ENCODE measurements at places on chromosomes 2 and 18.

DNA sequence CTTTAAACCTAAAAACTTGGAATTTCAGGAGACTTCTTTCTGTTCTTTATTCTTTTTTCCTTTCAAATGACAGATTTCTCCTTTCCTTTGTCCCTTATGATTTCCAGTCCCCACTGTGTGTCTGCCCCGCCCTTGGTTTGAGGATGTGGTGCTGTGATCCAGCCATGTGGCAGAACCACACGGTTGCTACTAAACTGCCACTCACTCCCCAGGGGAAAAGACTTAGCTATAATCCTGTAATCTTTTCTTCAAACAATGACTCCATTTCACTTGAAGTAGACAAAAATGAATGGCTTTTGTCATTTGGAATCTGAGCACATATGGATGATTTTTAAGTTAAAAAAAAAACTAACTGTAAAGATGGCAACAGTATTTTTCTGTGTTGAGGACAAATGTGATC, 76.2 kb upstream of the STAM2 start:
- no peaks in the 10 kb centered on the region for H3K27me3 ChIP-seq
- no peak for DNase-seq
- no peak overlapping the region for H3K4me3 ChIP-seq

DNA sequence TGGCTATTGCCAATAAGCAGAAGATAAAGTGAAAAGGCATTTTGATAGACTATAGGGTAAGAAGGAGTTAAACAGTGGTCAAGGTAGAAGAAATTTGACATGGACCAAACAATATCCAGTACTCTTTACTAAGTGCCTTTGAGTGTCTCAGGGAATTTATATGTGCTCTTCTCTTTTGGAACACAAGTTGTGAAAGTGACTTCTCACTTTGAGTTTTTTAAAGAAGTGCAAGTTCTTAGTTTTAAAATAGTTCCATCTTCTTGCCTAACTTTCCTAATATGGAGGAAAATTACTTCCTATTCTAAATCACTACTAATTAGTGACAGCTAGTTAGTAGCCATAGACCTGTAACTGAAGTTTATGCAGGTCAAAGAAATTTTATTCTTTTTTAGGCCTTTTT, 63.4 kb downstream of the AFTPH start:
- H3K27ac ChIP-seq = no peak overlapping the region
- no peak overlapping the region for H3K4me3 ChIP-seq

GRCh38 chr2:42107249-42108042, 59.6 kb downstream of the PKDCC start:
- no peaks in the 10 kb centered on the region for H3K36me3 ChIP-seq
- H3K4me3 ChIP-seq = no peak overlapping the region
- H3K4me1 ChIP-seq = no peaks in the 10 kb centered on the region
- H3K27me3 ChIP-seq = no peaks in the 10 kb centered on the region
- no peak for DNase-seq

GRCh38 chr2:41972819-41973218, 75.0 kb upstream of the PKDCC start:
- no peaks in the 10 kb centered on the region for H3K36me3 ChIP-seq
- H3K27me3 ChIP-seq = no peaks in the 10 kb centered on the region
- no peak for DNase-seq
- H3K27ac ChIP-seq = no peak overlapping the region
- H3K4me1 ChIP-seq = peaks cover 3% of the 10 kb centered on the region
- H3K4me3 ChIP-seq = no peak overlapping the region

- no peaks in the 10 kb centered on the region for H3K36me3 ChIP-seq
- no peaks in the 10 kb centered on the region for H3K27me3 ChIP-seq
- H3K4me3 ChIP-seq = peak overlapping the region; percentile 48
- H3K4me1 ChIP-seq = peaks cover 36% of the 10 kb centered on the region
Observed at GRCh38 chr18:57793302-57793986, 9.7 kb downstream of the ATP8B1 start.

GRCh38 chr2:223566396-223566795, 35.8 kb downstream of the SCG2 start:
- no peaks in the 10 kb centered on the region for H3K4me1 ChIP-seq
- no peaks in the 10 kb centered on the region for H3K36me3 ChIP-seq
- no peaks in the 10 kb centered on the region for H3K27me3 ChIP-seq
- no peak for DNase-seq

- H3K4me1 ChIP-seq = no peaks in the 10 kb centered on the region
- no peaks in the 10 kb centered on the region for H3K27me3 ChIP-seq
- no peaks in the 10 kb centered on the region for H3K36me3 ChIP-seq
- no peak for DNase-seq
- H3K4me3 ChIP-seq = no peak overlapping the region
Observed at GRCh38 chr18:55003695-55004094, 44.4 kb upstream of the CCDC68 start.

- no peak overlapping the region for H3K27ac ChIP-seq
- no peaks in the 10 kb centered on the region for H3K27me3 ChIP-seq
- peaks cover 12% of the 10 kb centered on the region for H3K4me1 ChIP-seq
Observed at GRCh38 chr2:11093467-11093866, 61.8 kb upstream of the SLC66A3 start.

DNA sequence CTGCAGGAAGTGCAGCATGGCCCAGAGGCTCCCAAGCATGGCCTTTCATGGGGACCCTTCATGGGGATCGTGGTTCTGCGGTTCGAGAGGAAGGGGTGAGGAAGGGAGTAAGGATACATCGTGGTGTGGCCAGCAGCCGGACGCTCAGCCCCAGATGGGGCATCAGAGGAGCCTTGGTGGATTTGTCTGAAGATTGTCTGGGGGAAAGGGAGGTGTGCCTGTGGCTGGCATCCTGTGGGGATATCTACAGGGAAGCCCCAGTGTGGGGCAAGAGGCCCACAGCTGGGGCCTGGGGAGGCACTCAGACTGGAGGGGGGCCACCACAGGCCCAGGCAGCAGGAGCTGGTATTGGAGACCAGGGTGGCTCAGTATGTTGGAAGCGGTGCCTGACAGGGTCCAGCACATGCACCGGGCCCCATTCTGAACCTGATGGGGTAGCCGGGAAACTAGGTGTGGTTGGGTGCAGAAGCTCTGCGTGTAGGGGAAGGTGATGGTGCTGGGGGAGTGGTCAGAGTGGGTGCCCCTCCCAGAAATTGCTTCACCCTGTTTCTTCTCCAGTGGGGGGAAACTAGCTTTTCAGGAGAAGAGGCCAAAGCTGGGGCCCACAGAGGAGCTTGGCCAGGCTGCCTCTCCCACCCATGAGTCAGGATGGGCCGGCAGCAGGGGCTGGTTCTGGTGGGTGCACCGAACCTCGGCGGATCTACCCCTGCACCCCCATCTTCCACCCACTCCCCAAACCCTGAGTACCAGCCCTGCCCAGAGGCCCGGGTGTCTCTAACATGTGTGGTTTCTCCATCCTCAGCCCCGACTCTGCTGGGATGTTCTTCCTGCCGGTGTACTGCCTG, 274.4 kb upstream of the HDAC4 start:
- H3K27me3 ChIP-seq = no peaks in the 10 kb centered on the region
- H3K4me3 ChIP-seq = no peak overlapping the region
- DNase-seq = no peak
- H3K36me3 ChIP-seq = no peaks in the 10 kb centered on the region
- no peak overlapping the region for H3K27ac ChIP-seq

DNA sequence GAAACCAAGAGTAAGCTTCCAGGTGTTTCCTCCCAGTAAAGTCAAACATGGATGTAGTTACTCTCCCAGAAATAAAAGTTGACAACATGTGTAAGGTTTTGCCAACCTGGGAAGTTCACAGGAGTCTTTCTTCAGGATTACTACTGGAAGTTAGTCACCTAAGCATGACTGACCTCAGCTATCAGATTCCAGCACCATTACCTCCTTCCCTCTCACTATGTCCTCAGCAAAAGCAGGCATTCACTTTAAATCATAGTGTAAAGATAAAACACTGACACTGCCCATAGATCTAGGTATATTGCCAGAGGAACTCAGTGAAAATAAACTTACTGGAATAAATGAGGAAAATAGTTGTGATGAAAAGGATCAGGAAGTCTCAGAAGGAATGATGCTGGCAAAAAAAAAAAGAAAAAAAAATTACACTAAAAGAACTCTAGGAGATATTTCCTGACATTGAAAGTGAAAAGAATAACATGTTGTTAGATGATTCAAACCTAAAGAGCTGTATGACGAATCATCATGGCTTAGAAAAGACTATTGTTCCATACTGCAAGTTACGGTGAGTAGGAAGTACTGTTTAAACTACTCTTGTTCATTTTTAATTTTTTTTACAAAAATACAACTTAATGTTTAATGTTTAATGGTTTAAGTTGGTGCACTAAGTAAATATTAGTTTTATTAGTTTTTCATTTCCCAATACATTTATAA, 484.5 kb upstream of the ZNF804A start:
- H3K4me3 ChIP-seq = no peak overlapping the region
- H3K27ac ChIP-seq = no peak overlapping the region
- no peaks in the 10 kb centered on the region for H3K27me3 ChIP-seq
- no peak for DNase-seq

DNA sequence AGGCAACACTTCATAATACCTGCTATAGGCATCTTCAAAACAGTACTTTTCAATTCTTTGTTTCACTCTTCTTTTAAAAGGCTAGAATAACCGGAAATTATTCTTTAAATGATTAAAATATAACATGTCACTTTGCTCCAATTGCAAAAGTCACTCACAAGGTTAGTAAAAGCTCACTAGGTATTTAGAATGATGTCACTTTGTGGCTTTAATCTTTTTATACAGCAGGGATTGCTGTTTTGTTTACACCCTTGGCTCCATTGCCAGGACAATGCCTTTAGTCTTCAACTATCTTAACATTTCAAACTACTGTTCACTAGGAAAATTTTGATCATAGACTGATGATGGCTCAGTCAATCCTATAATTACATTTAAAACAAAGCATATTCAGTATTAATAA, 157.1 kb downstream of the BAZ2B start:
- H3K36me3 ChIP-seq = no peaks in the 10 kb centered on the region
- H3K4me1 ChIP-seq = peaks cover 20% of the 10 kb centered on the region
- no peak overlapping the region for H3K4me3 ChIP-seq
- DNase-seq = no peak

GRCh38 chr2:9758741-9759140, 84.5 kb upstream of the TAF1B start:
- DNase-seq = peak; percentile 73
- H3K4me3 ChIP-seq = peak overlapping the region; percentile 57
- peaks cover 54% of the 10 kb centered on the region for H3K4me1 ChIP-seq

DNA sequence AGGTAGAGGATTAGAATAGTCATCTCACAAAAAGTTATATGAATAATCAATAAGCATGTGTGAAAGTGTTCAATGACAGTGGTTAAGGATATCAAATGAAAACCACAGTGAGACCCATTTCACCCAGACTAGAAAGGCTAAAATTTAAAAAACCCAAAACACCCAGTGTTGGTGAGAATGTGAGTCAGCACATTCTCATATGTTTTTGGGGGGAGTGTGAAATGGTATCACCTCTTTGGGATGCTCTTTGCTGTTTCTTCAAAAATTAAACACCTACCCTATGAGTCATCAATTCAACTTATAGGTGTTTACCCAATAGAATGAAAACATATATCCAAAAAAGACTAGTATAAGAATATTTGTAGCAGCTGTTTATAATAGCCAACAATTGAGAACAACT, 69.8 kb downstream of the MAP3K20 start:
- H3K4me1 ChIP-seq = peaks cover 36% of the 10 kb centered on the region

- no peaks in the 10 kb centered on the region for H3K27me3 ChIP-seq
- no peak overlapping the region for H3K27ac ChIP-seq
- no peak for DNase-seq
- H3K4me3 ChIP-seq = no peak overlapping the region
- peaks cover 11% of the 10 kb centered on the region for H3K4me1 ChIP-seq
Observed at GRCh38 chr2:86485103-86485502, 43.9 kb downstream of the KDM3A start.

DNA sequence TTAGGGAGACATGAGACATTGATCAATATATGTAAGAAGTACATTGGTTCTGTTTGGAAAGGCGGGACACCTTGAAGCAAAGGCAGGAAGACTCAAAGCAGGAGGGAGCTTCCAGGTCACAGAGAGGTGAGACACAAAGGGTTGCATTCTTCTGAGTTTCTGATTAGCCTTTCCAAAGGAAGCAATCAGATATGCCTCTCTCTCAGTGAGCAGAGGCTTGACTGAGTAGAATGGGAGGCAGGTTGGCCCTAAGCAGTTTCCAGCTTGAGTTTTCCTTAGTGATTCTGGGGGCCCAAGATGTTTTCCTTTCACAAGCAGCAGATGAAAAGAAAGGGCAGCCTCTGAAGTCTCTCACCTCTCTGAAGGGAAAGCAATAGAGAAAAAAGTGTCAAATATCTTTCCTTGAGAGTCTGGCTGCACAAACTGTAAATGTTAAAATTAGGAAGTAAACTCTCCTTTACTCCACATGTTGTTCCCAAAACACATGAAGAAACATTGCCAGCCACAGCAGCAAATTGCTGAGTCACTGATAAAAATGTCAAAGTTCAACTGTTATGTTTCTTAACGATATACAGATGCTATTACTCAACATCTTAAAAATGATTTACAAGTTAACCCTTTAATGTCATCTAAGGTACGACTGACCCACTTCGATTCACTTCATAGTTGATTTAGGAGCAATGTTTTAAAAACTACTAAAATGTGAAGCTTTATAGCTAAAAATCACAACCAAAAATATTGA, 40.3 kb downstream of the CYB5A start:
- DNase-seq = no peak
- H3K36me3 ChIP-seq = peaks cover 7% of the 10 kb centered on the region
- H3K4me3 ChIP-seq = no peak overlapping the region
- peaks cover 8% of the 10 kb centered on the region for H3K4me1 ChIP-seq
- no peak overlapping the region for H3K27ac ChIP-seq
- no peaks in the 10 kb centered on the region for H3K27me3 ChIP-seq

DNA sequence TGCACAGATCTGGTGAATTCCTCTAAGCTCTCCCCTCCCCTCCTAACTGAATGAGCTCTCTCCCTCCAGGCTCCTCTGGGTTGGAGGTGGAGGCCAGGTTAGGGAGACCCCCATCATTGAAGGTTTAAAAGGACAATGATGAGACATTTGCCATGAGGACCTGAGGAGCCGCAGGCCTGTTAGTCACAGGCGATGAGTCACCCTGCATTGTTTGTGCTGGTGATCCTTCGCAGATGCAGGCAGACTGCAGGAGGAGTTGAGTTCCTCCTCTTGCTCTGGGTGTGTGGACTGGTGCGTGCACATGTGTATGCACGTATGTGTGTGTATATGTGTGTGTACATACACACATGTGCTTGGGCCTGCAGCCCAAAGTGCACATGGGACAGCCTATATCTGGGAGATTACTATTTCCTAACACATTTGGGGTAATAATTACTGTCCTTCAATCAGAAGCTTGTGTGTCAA, 42.0 kb downstream of the MCFD2 start:
- H3K36me3 ChIP-seq = no peaks in the 10 kb centered on the region
- no peaks in the 10 kb centered on the region for H3K27me3 ChIP-seq
- H3K27ac ChIP-seq = peak overlapping the region; percentile 59
- DNase-seq = peak; percentile 73
- H3K4me1 ChIP-seq = peaks cover 31% of the 10 kb centered on the region
- no peak overlapping the region for H3K4me3 ChIP-seq

All from psoas muscle (tissue), 8 donors.